ENCODE measurements at places on chromosomes 12 and 14.

- peak; percentile 55 for DNase-seq
Measured at GRCh38 chr12:51335931-51336330, 10.5 kb downstream of the CELA1 start.

DNA sequence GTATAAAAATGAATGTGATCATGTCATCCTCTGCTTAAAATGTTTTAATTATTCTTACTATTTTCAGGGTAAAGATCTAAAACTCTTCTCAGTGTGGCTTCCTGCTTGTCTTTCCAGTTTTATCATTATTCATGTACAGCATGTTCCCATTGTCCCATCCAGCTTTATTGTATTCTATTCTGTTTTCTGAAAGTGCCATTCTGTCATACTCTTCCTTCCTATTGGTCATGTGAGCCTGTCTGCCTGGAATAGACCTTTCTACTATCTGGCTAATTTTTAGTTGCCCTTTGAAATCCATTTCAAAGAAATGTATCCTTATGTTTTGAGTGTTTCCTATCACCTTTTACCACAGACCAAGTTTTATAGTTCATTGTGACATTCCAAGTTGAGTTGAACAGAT, 34.9 kb downstream of the PALS1 start:
- DNase-seq: no peak

GRCh38 chr12:29234965-29235626, 86.0 kb downstream of the FAR2 start:
- no peak for DNase-seq

DNA sequence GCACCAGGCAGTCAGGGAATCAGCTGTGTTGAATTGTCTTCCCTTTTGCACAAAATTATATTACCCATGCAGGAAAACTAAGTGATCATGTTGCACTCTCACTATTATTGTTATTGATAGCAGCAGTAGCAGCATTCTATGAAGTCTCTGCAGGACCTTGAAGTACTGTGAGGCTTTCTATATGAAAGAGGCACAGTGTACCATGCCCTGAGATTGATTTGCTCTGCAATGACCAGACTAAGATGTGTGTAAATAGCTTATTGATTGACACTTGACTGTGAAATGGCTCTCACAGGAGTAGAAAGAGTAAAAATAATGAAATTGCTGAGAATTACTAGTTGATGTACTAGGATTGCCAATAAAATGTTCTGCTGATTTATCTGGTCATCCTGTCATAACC, 99.9 kb downstream of the KICS2 start:
- no peak for DNase-seq

DNA sequence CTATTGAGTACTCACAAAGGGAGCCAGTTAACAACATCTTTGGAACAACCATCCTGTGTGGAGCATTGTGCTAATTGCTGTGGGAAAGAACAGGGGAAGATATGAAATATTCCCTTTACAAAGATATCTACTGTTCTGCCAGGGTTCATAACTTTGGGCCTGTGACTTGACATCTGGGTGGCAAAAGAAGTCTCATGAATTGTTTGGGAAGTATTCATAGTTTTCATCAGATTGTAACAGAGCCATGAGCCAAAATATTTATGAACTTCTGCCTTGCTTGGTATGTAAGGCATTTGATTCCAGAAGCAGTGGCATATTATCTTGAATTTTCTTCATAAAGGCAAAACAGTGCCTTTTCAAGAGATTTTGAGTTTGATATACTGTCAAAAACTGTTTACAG, 816.2 kb downstream of the DIO2 start:
- peak; percentile 21 for DNase-seq

DNA sequence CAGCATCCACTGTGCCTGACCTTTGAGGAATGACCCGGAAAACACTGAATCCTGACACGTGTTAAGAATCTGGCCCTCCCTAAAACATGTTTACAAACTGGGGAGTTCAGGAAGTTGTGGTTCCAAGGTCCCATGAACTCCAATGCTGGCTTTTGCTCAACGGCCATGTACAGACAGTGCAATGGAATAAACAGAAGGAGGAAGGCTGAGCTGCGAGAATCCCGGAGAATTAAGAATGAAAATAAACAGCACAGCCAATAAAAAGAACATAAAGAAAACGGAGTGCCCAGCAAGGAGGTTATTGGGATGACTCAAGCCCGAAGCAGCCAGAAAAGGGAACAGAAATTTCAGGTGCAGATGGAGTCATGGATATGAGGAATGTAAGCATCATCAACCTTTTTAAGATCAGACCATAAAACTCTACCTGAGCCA, 32.3 kb downstream of the BCL11B start:
- DNase-seq: no peak

DNA sequence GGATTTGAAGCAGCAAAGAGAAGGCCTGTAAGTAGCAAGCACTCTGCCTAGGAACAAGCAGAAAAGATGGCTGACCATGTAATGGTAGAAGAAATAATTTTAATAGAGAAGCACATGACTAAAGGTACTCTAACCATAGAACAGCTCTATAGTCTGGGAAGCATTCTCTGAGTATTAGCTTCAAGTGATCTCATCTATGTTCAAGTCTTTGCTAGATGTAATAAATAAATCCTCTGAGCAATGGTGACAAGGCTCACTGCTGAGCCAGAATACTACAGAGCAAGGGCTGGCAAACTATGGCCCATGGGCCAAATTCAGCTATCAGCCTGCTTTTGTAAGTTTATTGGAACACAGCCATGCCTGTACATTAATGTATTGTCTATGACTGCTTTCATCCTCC, 84.8 kb downstream of the PEBP1 start:
- no peak for DNase-seq

- no peak for DNase-seq
Measured at GRCh38 chr14:75835737-75836136, 146.1 kb downstream of the TGFB3 start.

- DNase-seq: no peak
Measured at GRCh38 chr12:23803540-23803939, 145.9 kb downstream of the SOX5 start.

GRCh38 chr12:80512781-80513180, 68.7 kb downstream of the PTPRQ start:
- no peak for DNase-seq

GRCh38 chr14:20499108-20499507, 6.2 kb upstream of the RNASE10 start:
- no peak for DNase-seq

GRCh38 chr12:65728455-65728847, 95.8 kb upstream of the HMGA2 start:
- DNase-seq: no peak

DNA sequence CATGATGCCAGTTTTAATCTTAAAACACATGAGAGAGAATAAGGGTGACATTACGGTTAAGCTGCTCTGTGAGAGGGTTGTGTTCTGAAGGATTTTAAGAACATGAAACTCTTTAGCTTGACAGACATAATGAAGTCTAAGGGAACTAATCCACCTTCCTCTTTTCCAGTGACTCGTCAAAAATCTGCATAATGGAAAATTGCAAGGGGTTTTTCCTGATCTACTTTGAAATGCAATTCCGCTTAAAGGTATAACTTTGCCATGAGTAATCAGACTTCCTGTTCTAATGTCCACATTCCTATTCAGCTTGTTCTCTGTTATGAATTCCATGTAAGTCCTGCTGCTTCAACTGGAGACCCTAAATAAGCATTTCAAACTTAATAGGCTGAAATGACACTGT, at the start of gene ZNF705A:
Gene ZNF705A, plus strand, starts transcription at position 171 of the 400 bp plus-strand sequence. CDS start 15,611 bp downstream, outside the sequence.
- DNase-seq: peak; percentile 63

DNA sequence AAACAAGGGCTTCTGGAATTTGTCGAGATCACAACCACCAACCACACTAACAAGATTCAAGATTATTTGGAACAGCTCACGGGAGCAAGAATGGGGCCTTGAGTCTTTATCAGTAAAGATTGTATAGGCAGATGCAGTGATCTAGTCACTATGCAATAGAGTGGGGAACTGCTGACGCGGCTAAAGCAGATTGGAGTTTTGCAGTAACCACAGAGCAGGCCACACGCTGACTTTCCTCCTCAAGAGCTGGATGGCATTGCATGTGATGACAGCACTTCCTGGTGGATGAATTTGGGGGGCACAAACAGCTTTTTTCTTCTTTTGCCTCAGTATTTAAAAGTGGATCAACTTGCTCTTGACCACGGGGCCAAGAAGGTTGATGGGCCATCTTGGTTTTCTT, 46.0 kb downstream of the KCNK13 start:
- no peak for DNase-seq

DNA sequence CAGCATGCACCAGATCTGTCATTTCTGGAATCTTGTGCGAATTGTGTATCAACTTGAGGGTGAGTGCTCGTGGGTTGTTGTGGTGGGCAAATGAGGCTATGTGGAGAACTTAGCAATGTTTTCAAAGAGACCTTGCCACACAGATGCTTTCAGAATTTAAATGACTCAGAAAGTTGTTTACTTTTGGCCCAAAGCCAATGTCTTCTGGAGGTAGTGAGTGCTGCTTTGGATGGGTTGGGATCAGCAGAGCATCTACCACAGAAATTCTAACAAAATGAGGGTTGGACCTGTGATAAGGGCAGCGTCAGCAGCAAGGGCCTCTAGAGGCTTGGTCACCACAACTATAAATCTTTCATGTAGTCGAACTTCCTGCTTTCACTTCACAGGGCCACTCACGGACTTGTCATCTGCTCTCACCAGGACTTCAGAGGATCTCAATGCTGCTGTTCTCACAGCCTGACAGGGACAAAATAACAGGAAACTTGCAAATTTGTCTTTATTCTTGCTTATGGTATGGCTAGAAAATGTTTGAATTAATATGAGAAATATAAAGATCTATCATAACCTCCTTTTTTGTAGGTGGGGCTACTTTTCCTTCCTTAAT, 111.4 kb downstream of the DACT1 start:
- DNase-seq: peak; percentile 85
